ENCODE measurements at places on chromosomes 7 and 10.

- no peak for DNase-seq
Measured at GRCh38 chr7:30932562-30932961, 20.9 kb downstream of the AQP1 start.

- DNase-seq = no peak
Measured at GRCh38 chr7:129341816-129342806, 92.1 kb upstream of the STRIP2 start.

DNA sequence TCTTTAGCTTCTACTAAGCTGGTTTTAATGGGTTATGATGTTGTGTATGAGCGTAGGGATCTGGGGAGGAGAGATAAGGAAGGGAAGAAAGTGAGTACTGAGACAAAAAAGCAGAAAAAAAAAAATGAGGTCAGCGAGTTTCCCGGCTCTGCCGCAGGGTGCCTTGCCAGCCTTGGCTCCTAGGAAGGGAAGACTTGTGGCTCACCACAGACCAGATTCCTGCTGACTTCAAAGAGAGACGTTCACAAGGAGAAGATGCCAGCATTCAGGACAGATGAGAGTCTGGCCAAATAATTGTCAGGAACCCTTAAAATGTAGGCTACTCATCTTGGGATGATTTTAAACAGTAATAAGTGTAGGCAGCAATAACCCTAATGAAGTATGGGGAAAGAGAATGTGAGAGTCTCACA, 11.4 kb upstream of the FAS start:
- no peak for DNase-seq

- no peak for DNase-seq
Measured at GRCh38 chr10:3658766-3659165, 126.2 kb downstream of the KLF6 start.

DNA sequence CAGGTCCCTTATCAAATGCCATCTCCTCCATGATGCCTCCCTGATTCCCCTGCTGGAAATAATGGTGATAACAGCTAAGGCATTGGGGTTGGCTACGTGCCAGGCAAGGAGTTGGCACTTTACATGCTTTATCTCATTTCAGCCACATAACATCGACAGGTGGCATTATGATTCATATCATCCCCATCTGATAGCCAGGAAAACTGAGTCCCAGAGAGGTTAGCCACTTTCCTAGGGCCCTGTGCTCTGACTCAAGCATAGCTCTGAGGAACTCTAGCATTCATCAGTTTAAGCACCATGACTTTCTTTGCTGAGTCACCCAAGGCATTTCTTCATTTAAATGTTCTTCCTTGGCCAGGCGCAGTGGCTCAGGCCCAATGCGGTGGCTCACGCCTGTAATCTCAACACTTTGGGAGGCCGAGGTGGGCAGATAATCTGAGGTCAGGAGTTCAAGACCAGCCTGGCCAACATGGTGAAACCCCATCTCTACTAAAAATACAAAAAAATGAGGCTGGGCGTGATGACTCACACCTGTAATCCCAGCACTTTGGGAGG, 6.6 kb downstream of the LEP start:
- DNase-seq = no peak

- DNase-seq = peak; percentile 71
Measured at GRCh38 chr10:110357252-110357780, 52.6 kb upstream of the SMNDC1 start.

- no peak for DNase-seq
Measured at GRCh38 chr7:152076324-152076821, 50.9 kb downstream of the GALNT11 start.

- DNase-seq = no peak
Measured at GRCh38 chr10:5679606-5680005, 5.0 kb upstream of the TASOR2 start.

Measured in stimulated activated CD4-positive, alpha-beta T cell treated with anti-CD3 and anti-CD28 coated beads, Interleukin-2, amount 100 ng/mL, for 24 hours (primary cell).